Activated CD4-positive, alpha-beta T cell treated with anti-CD3 and anti-CD28 coated beads, Interleukin-2, amount 50 U/mL, for 4 hours (primary cell): ENCODE measurements at places on chromosomes 6 and 20.

GRCh38 chr20:63946986-63947637 is 9.1 kb downstream of the UCKL1 start:
- no peak for DNase-seq

- no peak for DNase-seq
Observed at GRCh38 chr20:47654370-47654769, 130.9 kb downstream of the SULF2 start.

DNA sequence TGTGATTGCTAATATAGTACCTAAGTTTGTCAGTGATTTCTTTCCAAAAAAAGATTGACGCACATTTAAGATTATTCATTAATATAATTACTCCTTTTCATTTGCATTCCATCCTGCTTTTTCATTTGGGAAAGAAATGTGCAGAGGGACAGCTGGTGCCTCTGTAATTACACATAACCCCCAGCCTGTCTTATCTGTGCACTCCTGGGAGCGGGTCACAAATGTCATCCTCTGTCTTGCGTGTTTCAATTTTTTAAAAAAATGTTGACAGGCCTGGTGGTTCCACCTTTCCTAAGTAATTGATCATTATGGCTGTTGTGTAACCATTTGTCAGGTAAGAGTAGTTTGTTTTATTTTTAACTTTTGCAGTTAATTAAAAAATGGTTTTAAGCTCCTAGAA is 92.7 kb downstream of the SLX4IP start:
- DNase-seq, result no peak

- no peak for DNase-seq
Observed at GRCh38 chr6:49070411-49070810, 392.6 kb downstream of the MMUT start.

- DNase-seq, result peak; percentile 32
Observed at GRCh38 chr6:159720708-159721107, 6.6 kb upstream of the WTAP start.

- DNase-seq, result no peak
Observed at GRCh38 chr20:45538209-45538799, 978 bp downstream of the WFDC6 start.

- no peak for DNase-seq
Observed at GRCh38 chr6:153172815-153173214, 41.7 kb upstream of the RGS17 start.
